Mesangial cell (primary cell): ENCODE measurements at places on chromosomes 3 and 15. TPM values are rescaled to one million over a fixed set of nuclear protein-coding genes. Genes with fewer than 3 reads are reported as not detected.

The UQCC5 gene
- total RNA-seq, result 1.3 and 2.0 TPM in 2 replicates

The KIF23 gene
- 4.4 and 75.6 TPM in 2 replicates for total RNA-seq

The FBXO40 gene
- total RNA-seq, result not detected in 2 replicates

The DNAH1 gene
- total RNA-seq, result 0.16 and 2.0 TPM in 2 replicates

The PLSCR2 gene
- not detected in 2 replicates for total RNA-seq

The ZIC4 gene
- not detected in 2 replicates for total RNA-seq

The NRROS gene
- 0.65 and 2.2 TPM in 2 replicates for total RNA-seq

The C3orf22 gene
- total RNA-seq, result not detected in 2 replicates

The GRIP2 gene
- 0.25 TPM in 1 of 2 replicates, not detected in the other for total RNA-seq

The VGLL3 gene
- total RNA-seq, result 15.6 and 19.7 TPM in 2 replicates

The KNG1 gene
- not detected in 2 replicates for total RNA-seq

The PARP15 gene
- total RNA-seq, result 0.25 TPM in 1 of 2 replicates, not detected in the other

The TTLL13 gene
- under 0.01 TPM in 1 of 2 replicates, not detected in the other for total RNA-seq

The TMEM42 gene
- total RNA-seq, result 23.0 and 42.3 TPM in 2 replicates

The DCBLD2 gene
- 566 and 596 TPM in 2 replicates for total RNA-seq

The SLC28A2 gene
- total RNA-seq, result not detected in 2 replicates

The CMTM8 gene
- 7.3 and 8.9 TPM in 2 replicates for total RNA-seq

The ZDHHC3 gene
- 68.9 and 87.6 TPM in 2 replicates for total RNA-seq

The TBC1D5 gene
- 33.2 and 55.0 TPM in 2 replicates for total RNA-seq

The NR2E3 gene
- 0.13 and 0.16 TPM in 2 replicates for total RNA-seq

The PCOLCE2 gene
- 1.0 and 2.9 TPM in 2 replicates for total RNA-seq

The LPP gene
- 75.0 and 108 TPM in 2 replicates for total RNA-seq

The KCNH8 gene
- under 0.01 TPM in 2 replicates for total RNA-seq

The SHC4 gene
- 1.3 and 3.4 TPM in 2 replicates for total RNA-seq

The HIGD2B gene
- total RNA-seq, result 0.13 TPM in 1 of 2 replicates, not detected in the other

The C3orf38 gene
- total RNA-seq, result 11.9 and 21.0 TPM in 2 replicates

The CLDN11 gene
- total RNA-seq, result 16.3 and 77.7 TPM in 2 replicates

The GOLGA8J gene
- total RNA-seq, result not detected in 2 replicates

The IL1RAP gene
- total RNA-seq, result 8.5 and 9.6 TPM in 2 replicates

The GP5 gene
- under 0.01 and 0.16 TPM in 2 replicates for total RNA-seq

The TMEM87A gene
- total RNA-seq, result 29.3 and 30.0 TPM in 2 replicates

The DNAJC17 gene
- total RNA-seq, result 32.7 and 34.9 TPM in 2 replicates

The GRM7 gene
- under 0.01 TPM in 1 of 2 replicates, not detected in the other for total RNA-seq

The GPR160 gene
- total RNA-seq, result 1.5 and 1.6 TPM in 2 replicates

The LRRIQ4 gene
- total RNA-seq, result not detected in 2 replicates

The TSC22D2 gene
- total RNA-seq, result 13.5 and 17.4 TPM in 2 replicates

The SLC28A1 gene
- not detected in 2 replicates for total RNA-seq

The IL20RB gene
- total RNA-seq, result 0.33 and 0.63 TPM in 2 replicates

The ADCY5 gene
- total RNA-seq, result 0.13 and 0.16 TPM in 2 replicates

The SH3GL3 gene
- 0.38 and 0.98 TPM in 2 replicates for total RNA-seq

The RTP3 gene
- total RNA-seq, result not detected in 2 replicates

The FBN1 gene
- total RNA-seq, result 137 and 199 TPM in 2 replicates

The CCDC13 gene
- total RNA-seq, result 0.25 and 0.33 TPM in 2 replicates

The USP4 gene
- 12.5 and 15.1 TPM in 2 replicates for total RNA-seq

The MORC1 gene
- total RNA-seq, result not detected in 2 replicates

The LRRN1 gene
- total RNA-seq, result 1.1 and 1.6 TPM in 2 replicates

The EXD1 gene
- total RNA-seq, result under 0.01 TPM in 1 of 2 replicates, not detected in the other

The GOLGA8N gene
- 0.16 and 1.9 TPM in 2 replicates for total RNA-seq

The FSTL1 gene
- total RNA-seq, result 223 and 285 TPM in 2 replicates

The CHRNA3 gene
- total RNA-seq, result 0.13 TPM in 1 of 2 replicates, not detected in the other

The MOBP gene
- total RNA-seq, result not detected in 2 replicates

The HGD gene
- 1.6 and 4.7 TPM in 2 replicates for total RNA-seq
